Activated CD8-positive, alpha-beta memory T cell treated with anti-CD3 and anti-CD28 coated beads for 48 hours (primary cell): ENCODE measurements at places on chromosomes 13 and 19.

DNA sequence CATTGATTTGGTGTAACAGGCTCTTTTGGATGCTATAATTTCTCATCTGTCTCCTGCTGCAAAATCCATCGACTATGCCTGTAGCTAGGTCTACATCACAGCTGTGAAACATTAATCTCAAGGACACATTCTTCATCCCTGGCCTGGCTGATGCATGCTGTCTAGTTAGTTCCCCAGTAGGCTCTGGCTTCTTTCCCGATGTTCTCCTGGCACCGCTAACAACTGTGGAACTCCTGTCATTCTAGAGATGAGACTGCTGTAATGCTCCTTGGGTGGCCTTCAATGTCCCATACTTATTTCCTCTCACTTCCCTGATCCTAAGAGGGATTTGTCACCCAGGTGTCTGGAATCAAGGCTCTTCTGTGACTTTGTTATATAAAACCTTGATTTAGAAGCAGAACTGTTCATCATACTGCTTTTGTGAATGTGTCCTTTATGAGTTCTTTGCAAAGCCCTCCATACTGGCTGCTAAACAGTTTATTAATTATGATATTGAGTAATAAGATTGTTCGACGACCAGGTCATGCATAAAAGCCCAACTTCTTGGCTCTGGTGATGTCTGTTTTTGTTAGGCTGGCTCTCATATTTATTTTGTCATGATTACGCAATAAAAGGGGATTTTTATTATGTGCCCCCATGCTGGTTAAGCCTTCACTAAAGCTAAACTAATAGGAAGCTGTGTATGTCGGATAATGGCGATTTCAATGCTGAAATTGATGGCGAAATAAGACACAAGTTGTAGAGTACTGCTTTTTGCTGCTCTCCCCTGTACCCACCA, 227.5 kb downstream of the DCT start:
- no peak for DNase-seq

DNA sequence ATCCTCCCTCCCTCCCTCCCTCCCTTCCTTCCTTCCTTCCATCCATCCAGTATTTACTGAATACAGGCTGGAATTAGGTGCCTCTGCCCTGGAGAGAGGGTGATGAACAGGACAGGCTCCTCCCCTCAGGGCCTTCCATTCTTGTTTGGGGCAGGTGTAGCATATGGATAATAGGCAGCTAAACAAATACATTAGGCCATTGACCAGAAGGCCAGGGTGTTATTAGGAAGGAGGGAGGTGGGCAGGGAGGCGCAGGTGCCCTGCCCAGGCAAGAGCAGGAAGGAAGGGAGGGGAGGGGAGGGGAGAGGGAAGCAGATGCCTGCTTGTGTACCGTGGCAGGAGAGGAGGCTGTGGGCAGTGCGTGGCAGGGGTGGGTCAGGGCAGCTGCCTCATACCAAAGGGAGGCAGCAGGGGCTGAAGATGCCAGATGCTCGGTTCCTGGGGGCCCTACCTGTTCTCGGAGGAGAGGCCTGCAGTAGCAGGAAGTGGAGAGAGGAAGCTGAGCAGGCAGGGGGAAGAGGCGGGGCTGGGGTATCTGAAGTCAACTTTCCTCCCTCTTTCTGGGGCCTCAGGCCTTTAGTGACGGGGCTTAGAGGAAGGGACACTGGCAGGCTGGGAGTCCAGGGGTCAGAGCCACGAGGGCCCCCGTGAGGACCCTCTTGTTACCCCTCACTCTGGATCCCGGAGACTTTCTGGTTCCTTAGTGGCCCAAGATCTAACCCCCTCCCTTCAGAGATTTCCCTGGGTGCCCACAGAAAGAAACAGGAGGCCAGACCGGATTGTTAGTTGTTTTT, at the start of gene RINL:
Gene RINL (minus strand): TSS at position 495 of the 794 bp plus-strand sequence. CDS start 1,533 bp downstream, outside the sequence.
- DNase-seq: no peak

DNA sequence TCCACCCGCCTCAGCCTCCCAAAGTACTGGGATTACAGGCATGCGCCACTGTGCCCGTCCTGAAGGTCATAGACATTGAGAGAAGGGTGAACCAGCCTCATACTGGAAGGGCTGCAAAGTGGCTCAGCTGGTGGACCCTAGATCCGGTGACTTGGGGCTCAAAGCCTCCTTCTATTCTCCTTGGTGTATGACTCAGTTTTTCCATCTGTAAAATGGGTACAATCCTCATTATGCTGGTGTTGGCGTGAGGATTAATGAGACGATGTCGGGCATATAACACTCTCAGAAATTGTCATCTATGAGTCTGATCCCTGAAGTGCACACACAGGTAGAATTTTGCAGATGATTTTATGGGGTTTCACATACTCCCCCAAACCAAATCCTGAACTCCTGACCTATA, 5.8 kb upstream of the CAMSAP3 start:
- DNase-seq: no peak

- no peak for DNase-seq
Observed at GRCh38 chr13:73677048-73677601, 457.1 kb downstream of the KLF12 start.

DNA sequence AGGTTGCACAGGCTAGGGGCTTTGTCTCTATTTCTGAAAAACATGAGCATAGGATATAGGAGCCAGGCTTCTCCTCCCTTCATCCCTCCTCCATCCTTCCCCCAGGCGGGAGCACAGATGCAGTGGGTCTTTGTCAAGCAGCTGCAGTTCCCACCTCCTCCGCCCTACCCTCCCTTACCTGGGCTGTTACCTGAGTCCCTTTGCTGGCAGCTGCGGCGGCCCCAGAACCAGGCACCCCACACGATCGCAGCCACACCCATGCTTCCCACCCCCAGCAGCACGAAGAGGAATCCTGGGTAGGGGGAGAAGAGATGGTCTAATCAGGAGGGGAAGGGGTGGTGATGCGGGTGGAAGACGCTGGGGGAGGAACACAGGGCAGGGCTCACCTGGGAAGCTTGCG, 7.8 kb downstream of the TMIGD2 start:
- DNase-seq: no peak

DNA sequence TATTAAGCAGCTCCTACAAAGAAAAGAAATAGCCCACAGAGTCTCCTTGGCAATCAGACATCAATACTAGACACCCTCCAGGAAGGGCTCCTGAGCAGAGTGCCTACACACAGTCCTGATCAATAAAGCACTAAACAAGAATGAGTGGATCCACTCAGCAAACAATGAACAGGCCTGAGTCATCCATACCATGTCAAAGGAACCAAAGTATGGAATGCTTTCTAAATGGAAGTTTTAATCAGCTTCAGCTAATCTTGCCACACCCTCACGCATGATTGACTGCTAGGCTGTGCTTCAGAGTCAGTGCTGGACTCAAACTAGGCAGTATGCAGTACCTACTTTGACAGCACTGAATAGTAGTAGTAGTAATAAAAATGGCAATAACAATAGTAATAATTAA, 392.7 kb upstream of the HTR2A start:
- DNase-seq: no peak

GRCh38 chr19:41144403-41144802, 30.2 kb downstream of the CYP2F1 start:
- DNase-seq: peak; percentile 74

DNA sequence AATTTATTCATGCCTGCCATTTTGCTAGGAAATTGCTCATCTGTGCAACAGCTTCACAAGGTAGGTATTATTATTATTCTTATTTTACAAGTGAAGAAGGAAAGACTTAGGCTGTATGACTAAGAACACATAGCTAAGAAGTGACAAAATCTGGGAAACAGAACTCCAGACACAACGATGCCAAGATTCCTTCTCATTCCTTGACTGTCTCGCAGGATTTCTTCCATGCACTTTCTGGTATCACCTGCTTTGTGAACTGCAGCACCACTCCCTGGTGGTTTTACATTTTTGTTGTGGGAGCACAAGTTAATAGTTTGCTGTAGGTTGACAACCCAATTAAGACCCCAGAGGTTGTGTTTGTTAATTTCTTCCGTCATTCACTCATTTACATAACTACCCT, 188.5 kb downstream of the LACC1 start:
- no peak for DNase-seq

DNA sequence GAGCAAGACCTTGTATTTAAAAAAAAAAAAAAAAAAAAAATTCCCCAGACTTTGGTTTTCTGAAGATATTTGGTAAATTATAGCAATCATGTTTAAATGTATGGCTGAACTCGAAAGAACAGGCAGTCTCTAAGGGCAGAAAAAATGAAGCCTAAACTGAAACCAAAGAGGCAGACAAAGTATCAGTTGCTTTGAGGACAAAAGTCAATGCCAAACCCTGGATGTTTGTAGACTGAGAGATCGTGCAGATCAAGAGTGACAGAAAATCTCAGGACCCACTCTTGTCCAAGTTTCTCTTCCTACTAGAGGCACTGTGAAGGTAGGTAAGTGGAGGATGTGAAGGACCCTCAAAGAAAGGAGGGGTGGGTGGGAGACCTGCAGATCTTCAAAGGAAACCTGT, 11.1 kb upstream of the SLC7A9 start:
- DNase-seq: no peak

DNA sequence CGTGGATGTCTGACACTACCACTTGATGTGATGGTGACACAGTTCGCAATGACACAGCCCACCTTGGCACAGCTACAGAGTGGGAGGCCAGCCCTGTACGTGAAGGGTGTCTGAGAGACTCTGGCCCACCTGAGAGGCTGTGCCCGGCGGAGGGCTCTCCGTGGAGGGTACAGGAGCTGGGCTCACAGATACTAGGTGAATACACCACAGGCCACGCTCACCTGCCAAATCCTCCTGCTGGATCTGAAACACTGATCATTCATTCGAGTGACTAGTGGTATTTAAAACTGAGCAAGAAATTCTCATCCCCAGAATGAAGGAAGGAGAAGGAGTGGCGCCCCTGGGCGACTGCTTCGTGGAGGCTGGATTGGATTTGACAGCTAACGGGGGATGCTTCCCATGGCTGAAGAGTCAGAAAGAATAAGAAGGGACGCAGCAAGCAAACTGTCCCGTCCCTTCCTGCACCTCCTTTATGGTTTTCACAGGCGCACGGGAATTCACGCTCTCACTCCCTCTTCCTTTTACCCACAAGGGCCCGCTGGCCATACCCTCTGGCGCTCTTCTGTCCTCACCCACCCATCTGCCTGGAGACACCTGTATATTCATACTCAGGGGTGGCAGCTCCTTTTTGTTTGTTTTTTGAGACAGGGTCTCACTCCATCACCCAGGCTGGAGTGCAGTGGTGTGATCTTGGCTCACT, 25.0 kb downstream of the CEBPG start:
- DNase-seq: no peak

DNA sequence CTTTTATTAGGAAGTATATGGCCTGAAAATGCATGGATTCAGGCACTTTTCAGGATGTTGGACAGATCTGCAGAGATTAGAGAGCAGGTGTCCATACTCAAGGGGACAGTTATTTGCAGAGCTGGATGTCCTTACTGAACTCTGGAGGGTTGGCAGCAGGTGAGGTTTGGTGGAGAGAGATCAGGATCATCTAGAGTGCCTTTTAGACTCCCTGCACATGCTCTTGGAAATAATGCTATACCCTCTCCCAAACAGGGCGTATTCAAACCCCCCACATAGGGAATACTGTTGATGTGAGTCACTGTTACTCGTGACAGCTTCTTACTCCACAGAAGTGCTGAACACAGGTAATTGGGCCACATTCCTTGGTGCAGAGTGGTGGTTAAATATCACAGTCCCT, 725.7 kb upstream of the SGCG start:
- no peak for DNase-seq

DNA sequence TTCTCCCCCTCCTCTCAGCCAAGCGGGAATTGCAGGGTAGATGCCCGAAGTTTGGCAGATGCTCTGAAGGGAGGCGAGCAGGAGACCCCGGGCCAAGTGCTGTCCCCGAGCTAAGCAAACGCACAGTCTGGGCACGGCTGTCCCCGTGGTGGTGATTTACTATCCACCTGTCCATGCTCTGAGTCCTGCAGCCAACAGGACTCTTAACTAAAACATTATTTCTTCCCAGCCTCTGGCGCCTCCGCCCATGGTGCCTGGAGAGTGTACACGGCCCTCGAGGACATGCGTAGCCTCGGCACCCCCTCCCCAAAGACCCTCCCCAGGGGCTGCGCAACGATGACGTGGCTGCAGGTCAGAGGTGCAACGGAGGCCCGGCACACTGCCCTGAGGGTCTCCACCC, 7.6 kb downstream of the TINCR start:
- DNase-seq: no peak

- DNase-seq: no peak
Observed at GRCh38 chr19:18046059-18046718, 38.2 kb downstream of the ARRDC2 start.
